ENCODE measurements at places on chromosomes 6 and 20.
A peak's percentile ranks its signal among the peaks of the same experiment; 100 is the strongest.

DNA sequence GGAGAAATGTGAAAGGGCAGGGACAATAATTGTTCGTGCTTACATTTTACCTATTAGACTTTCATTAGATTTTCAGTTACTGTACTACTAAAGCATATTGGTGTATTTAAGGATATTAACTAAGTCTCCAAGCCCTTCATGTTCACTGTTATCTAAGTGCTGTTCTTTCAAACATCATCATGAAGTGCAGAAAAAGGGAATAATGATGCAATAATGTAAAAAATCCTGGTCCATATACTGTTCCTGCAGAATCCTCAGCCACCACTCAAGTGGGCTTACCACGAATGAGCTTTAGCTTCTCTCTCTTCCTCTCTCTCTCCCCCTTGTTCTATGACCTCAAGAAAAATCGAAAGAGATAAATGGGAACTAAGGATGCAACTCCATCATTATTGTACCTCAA, 600.7 kb downstream of the UTRN start:
- no peak for DNase-seq

GRCh38 chr6:109978174-109979032, at the start of gene GPR6:
Gene GPR6, plus strand, starts transcription at chr6:109978311. Its CDS starts 802 bp downstream, at chr6:109979113.
- peak; percentile 2 for DNase-seq

- DNase-seq = no peak
These were observed 465.1 kb upstream of the CHD6 start for GRCh38 chr20:42083280-42083679.

GRCh38 chr20:50381771-50382593, 128.2 kb upstream of the PTPN1 start:
- no peak for DNase-seq

DNA sequence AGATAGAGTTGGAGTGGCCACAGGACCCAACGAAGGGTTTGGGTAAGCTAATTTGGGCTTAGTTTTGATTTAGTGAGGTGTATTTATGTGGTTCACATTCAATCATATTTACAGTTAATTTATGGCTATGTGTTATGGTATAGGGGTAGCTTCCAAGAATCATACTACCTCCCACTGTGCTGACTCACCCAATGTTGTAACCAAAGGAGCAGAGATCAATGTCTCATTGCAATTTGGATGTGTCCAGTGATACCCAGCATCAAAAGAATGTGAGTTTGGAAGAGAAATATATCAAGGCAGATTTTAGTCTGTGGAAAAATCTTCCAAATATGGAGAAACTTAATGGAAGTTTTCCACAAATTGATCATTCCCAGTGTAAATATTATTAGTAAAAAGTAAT, 25.3 kb upstream of the SMIM8 start:
- no peak for DNase-seq

GRCh38 chr6:105949869-105950268, 136.3 kb upstream of the PRDM1 start:
- no peak for DNase-seq
